ENCODE measurements at places on chromosomes 1 and 21.

DNA sequence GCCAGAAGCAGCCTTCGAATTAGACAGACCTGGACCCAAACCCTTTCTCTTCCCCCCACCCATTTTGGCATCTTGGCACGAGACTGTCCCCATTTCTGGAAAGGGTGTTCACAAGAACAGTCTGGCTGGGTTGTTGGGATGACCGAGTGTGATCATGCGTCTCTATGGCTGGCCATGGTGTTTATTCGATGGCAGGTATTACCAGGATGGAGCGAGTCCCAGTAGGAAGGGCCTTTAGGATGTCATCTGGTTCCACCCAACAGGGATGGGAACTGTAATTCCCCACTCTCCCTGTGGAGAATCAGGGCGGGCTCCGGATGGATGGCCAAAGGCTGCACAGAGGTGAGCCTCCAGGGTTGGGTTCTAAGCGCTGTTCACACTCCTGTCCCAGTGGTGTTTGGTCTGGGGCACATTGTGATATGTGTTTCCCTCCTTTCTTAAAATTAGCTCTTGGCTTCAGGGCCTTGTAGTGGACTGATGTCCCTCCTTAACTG is 33.4 kb upstream of the ATP5PO start:
- no peak for DNase-seq

GRCh38 chr1:17234405-17234804 is 14.5 kb upstream of the PADI3 start:
- no peak for DNase-seq

- no peak for DNase-seq
Measured at GRCh38 chr1:237478842-237479241, 411.9 kb downstream of the ZP4 start.

- DNase-seq: no peak
Measured at GRCh38 chr1:61670016-61670415, 54.9 kb downstream of the TM2D1 start.

DNA sequence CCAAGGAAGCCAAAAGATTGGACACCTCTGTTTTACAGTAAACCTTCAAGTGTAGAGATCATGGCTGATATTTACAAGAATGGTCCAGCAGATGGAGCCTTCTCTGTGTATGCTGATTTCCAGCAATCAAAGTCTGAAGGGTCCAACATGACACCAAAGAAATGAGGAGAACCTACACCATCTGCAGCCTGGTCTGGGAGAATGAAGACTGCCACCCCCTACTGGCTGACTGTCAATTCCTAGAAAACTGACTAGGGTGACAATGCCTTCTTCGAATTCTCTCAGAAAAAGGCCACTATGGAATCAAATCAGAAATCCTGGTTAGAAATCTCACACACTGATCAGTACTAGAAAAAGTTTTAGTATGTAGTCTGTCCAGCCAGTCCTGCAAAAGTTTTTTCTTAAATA is 83.3 kb downstream of the CDC42BPA start:
- DNase-seq: peak; percentile 21

GRCh38 chr1:99566290-99567021 is 79.5 kb upstream of the PALMD start:
- DNase-seq: no peak
